ENCODE measurements at places on chromosomes 13 and 19.

GRCh38 chr13:66837246-66837645 is 392.9 kb downstream of the PCDH9 start:
- H3K4me3 ChIP-seq = no peak overlapping the region
- no peak for DNase-seq
- H3K27ac ChIP-seq = no peak overlapping the region
- no peaks in the 10 kb centered on the region for H3K36me3 ChIP-seq

DNA sequence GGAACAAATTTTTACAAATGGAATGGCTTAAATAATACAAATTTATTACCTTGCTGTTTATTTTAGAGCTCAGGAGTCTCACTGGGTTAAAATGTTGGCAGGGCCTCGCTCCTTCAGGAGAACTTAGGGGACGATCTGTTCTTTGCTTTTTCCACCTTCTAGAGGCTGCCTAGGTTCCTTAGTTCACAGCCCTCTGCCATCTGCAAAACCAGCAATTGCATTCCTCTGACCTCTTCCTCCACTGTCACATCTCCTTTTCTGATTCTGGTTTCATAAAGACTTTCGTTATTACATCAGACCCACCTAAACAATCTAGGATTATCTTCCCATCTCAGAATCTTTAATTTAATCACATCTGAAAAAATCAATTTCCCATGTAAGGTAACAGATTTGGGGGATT is 249.6 kb upstream of the SPRY2 start:
- H3K27me3 ChIP-seq = no peaks in the 10 kb centered on the region
- no peak for DNase-seq
- H3K27ac ChIP-seq = no peak overlapping the region
- no peaks in the 10 kb centered on the region for H3K36me3 ChIP-seq
- no peaks in the 10 kb centered on the region for H3K4me1 ChIP-seq
- H3K4me3 ChIP-seq = no peak overlapping the region

DNA sequence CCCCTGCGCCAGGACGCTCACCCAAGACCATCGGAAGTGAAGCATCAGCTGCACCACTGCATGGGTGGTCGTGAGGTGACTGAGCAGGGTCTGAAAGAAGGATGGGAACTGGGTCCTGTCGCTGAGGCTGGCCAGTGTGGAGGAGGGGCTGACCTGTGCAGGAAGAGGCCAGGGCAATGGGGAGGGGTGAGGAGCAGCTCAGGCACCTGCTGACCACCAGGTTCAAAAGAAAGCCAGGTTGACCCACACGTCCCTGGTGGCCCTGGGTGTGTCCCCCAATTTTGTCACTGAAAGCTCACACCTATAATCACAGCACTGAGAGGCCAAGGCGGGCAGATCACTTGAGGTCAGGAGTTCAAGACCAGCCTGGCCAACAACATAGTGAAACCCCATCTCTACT is 13.7 kb upstream of the ZSCAN1 start:
- no peak overlapping the region for H3K27ac ChIP-seq
- no peaks in the 10 kb centered on the region for H3K36me3 ChIP-seq
- no peak for DNase-seq
- no peaks in the 10 kb centered on the region for H3K27me3 ChIP-seq
- H3K4me1 ChIP-seq = no peaks in the 10 kb centered on the region

- no peak overlapping the region for H3K4me3 ChIP-seq
- no peaks in the 10 kb centered on the region for H3K27me3 ChIP-seq
- H3K27ac ChIP-seq = no peak overlapping the region
- no peak for DNase-seq
Observed at GRCh38 chr19:3544742-3545668, 6.0 kb downstream of the TEKTIP1 start.

- H3K4me3 ChIP-seq = no peak overlapping the region
- H3K27me3 ChIP-seq = no peaks in the 10 kb centered on the region
- no peaks in the 10 kb centered on the region for H3K4me1 ChIP-seq
- no peak overlapping the region for H3K27ac ChIP-seq
Observed at GRCh38 chr13:113732961-113733950, 25.8 kb upstream of the TMEM255B start.

All from esophagus squamous epithelium (tissue), 5 donors.